Esophagus squamous epithelium (tissue), 5 donors: ENCODE measurements at places on chromosomes 1 and 21.

DNA sequence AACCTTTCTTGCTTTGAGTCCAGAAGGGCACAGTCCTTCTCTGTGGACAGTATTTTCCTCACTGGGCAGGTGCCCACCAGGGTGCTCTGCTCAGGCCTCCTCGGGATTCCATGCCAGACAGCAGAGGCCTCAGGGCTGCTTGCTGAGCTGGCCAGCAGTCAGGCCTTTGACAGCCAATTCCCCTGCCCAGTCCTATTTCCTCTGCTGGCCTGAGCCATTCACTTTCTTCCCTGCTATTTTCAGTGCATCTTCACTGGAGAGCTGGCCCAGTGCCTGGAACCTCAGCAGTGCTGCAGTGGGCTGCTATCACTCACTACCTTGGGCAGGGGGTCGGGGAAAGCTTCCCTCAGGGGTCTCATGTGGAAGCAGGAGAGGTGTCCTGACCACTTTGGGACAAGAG, 33.2 kb downstream of the KCNA10 start:
- H3K36me3 ChIP-seq = no peaks in the 10 kb centered on the region
- DNase-seq = no peak
- no peak overlapping the region for H3K27ac ChIP-seq
- H3K27me3 ChIP-seq = no peaks in the 10 kb centered on the region
- no peaks in the 10 kb centered on the region for H3K4me1 ChIP-seq

DNA sequence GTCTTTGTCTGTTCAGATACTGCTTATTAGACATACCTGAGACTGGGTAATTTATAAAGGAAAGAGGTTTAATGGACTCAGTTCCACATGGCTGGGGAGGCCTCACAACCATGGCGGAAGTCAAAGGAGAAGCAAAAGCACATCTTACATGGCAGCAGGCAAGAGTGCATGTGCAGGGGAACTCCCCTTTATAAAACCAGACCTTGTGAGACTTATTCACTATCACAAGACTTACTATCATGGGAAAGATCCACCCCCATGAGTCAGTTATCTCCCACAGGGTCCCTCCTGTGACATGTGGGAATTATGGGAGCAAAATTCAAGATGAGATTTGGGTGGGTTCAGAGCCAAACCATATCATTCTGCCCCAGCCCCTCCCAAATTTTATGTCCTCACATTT, 7.1 kb upstream of the PSMA5 start:
- H3K27ac ChIP-seq = no peak overlapping the region
- H3K27me3 ChIP-seq = no peaks in the 10 kb centered on the region
- H3K4me3 ChIP-seq = no peak overlapping the region
- H3K4me1 ChIP-seq = no peaks in the 10 kb centered on the region
- no peaks in the 10 kb centered on the region for H3K36me3 ChIP-seq

GRCh38 chr1:175563236-175563895, 180.0 kb downstream of the TNR start:
- no peaks in the 10 kb centered on the region for H3K27me3 ChIP-seq
- H3K36me3 ChIP-seq = no peaks in the 10 kb centered on the region
- H3K27ac ChIP-seq = no peak overlapping the region
- DNase-seq = no peak
- H3K4me3 ChIP-seq = no peak overlapping the region

- no peak overlapping the region for H3K27ac ChIP-seq
- H3K36me3 ChIP-seq = no peaks in the 10 kb centered on the region
- no peaks in the 10 kb centered on the region for H3K4me1 ChIP-seq
These were observed 45.8 kb upstream of the RCC2 start for GRCh38 chr1:17485281-17485680.

DNA sequence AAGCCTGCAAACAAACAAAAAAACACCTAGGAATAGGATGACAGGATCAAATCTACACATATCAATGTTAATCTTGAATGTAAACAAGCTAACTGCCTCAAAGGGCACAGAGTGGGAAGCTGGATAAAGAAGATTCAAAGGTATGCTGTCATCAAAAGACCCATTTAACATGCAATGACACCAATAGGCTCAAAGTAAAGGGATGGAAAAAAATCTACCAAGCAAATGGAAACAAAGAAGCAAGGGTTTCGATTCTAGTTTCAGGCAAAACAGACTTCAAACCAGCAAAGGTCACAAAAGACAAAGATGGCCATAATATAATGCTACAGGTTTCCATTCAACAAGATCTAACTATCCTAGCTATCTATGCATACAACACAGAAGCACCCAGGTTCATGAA, 16.2 kb upstream of the OR2T10 start:
- H3K4me1 ChIP-seq = no peaks in the 10 kb centered on the region
- no peaks in the 10 kb centered on the region for H3K36me3 ChIP-seq
- H3K4me3 ChIP-seq = no peak overlapping the region
- H3K27ac ChIP-seq = no peak overlapping the region

DNA sequence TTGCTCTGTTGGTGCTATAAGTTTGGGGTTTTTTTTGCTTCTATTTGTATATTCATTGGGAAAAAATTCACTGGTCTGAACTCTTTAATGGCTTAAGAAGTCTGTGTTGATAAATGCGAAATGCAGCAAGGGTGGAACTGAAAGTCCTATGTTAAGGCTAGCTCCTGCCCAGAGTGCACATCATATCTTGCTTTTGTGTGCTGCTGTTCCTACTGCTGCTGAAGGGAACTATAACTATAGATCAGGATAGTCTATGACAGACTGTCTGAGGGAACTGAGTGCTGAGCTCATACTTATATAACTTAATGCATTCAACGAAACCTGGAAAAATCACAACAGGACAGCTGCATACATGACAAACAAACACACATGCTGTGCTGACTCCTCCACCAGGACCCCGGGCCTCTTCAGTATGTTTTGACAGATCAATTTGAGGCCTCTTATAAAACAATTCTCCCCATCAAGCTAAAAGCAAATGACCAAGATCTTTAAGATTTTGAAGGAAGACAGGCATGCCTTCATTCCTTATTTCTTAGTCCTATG, 1031.5 kb upstream of the ADGRL2 start:
- H3K36me3 ChIP-seq = no peaks in the 10 kb centered on the region
- no peak overlapping the region for H3K27ac ChIP-seq
- H3K4me1 ChIP-seq = no peaks in the 10 kb centered on the region

DNA sequence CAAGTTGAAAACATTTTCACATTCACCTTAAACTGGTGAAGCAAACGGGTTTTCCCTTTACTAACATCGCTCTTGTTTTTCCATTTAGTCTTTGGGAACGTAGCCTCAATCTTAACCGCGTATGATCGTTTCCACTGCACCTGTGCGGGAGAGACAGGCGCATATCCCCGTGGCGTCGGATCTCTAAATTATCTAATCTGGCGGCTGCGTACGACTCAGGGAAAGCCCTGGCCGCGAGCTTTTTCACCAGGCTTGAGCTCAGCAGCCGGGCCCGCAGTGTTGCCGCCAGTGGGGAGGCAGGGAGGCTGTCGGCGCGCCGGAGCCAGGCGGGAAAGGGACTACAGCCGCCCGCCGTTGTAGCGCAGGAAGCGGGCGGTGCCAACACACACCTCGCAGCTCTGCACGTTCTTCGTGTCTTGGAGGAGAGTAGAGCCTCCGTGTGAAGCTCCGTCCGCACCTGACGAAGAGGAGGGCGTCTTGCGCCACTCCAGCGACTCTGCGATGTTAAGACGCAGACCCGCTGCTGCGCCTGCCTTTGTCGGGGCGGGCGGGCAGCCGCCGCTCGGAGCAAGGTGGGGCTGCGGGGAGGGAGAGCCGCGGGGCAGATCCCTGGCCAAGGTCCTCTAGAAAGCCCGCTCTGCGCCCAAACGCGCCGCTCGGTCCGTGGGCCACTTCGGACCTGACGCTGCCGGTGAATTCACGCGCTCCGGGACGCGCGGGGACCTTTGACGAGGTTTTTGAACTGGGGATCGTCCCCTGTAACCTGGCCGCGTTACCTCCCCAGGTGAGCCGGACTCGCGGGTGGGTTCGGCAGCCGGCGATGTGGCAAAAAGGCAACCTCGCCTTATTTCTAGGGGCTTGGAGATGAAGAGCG, 18.5 kb upstream of the TBX15 start:
- H3K36me3 ChIP-seq = no peaks in the 10 kb centered on the region
- no peak overlapping the region for H3K27ac ChIP-seq
- no peak for DNase-seq
- peaks cover 46% of the 10 kb centered on the region for H3K4me1 ChIP-seq
- peaks cover 33% of the 10 kb centered on the region for H3K27me3 ChIP-seq

DNA sequence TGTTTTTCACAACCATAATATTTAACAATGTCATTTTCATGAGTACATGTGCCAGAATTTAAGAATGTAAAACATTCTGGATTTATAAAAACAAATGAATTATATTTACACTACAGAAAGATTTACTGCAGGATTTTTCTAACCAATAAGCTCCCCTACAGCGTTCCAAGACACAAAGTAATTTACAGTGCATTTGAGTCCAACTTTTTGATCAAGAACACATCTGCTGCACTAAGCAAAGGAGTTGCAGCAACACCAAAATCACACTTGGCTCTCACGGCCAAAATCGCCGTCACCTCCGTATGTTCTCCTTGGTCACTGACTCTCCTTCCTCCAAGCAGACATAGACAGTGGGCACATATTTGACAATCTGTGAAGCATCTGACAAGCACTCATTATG, 7.7 kb downstream of the VPS26C start:
- H3K36me3 ChIP-seq = no peaks in the 10 kb centered on the region
- no peaks in the 10 kb centered on the region for H3K27me3 ChIP-seq
- H3K27ac ChIP-seq = peak overlapping the region; percentile 86
- no peak for DNase-seq
- H3K4me1 ChIP-seq = peaks cover 22% of the 10 kb centered on the region

DNA sequence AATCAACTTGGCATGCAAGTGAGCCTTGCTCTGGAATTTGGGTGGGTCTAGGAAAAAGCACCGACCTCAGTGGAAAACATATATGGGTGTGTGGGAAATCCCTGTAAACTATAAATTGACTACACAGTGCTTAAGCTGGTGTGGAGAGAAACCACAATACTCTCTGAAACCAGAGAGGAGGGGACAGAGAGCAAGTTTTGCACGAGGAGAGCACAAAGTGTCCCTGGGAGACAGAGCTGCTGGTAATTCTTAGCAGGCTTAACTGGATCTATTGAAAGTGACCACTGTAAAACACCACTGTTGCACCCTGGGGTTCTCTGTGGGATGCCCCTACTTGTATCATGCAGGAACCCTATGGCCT, 12.8 kb downstream of the KCNJ15 start:
- no peaks in the 10 kb centered on the region for H3K27me3 ChIP-seq
- H3K27ac ChIP-seq = peak overlapping the region; percentile 83
- no peak for DNase-seq
- H3K4me1 ChIP-seq = peaks cover 36% of the 10 kb centered on the region
- no peak overlapping the region for H3K4me3 ChIP-seq

GRCh38 chr1:27361553-27361952, 5.2 kb downstream of the MAP3K6 start:
- no peak for DNase-seq
- no peak overlapping the region for H3K27ac ChIP-seq
- peaks cover 73% of the 10 kb centered on the region for H3K36me3 ChIP-seq
- no peaks in the 10 kb centered on the region for H3K27me3 ChIP-seq

GRCh38 chr1:43481491-43481890, 27.8 kb upstream of the HYI start:
- no peaks in the 10 kb centered on the region for H3K4me1 ChIP-seq
- no peaks in the 10 kb centered on the region for H3K27me3 ChIP-seq
- no peak overlapping the region for H3K27ac ChIP-seq
- no peaks in the 10 kb centered on the region for H3K36me3 ChIP-seq
- DNase-seq = no peak
- no peak overlapping the region for H3K4me3 ChIP-seq

GRCh38 chr1:154779551-154780189, 90.4 kb downstream of the KCNN3 start:
- peaks cover 14% of the 10 kb centered on the region for H3K4me1 ChIP-seq
- no peaks in the 10 kb centered on the region for H3K36me3 ChIP-seq
- H3K27me3 ChIP-seq = no peaks in the 10 kb centered on the region
- H3K27ac ChIP-seq = no peak overlapping the region
- H3K4me3 ChIP-seq = no peak overlapping the region

- no peak overlapping the region for H3K27ac ChIP-seq
- no peak overlapping the region for H3K4me3 ChIP-seq
- H3K36me3 ChIP-seq = no peaks in the 10 kb centered on the region
- no peak for DNase-seq
- no peaks in the 10 kb centered on the region for H3K27me3 ChIP-seq
These were observed 5.5 kb downstream of the THEM5 start for GRCh38 chr1:151847867-151848596.

DNA sequence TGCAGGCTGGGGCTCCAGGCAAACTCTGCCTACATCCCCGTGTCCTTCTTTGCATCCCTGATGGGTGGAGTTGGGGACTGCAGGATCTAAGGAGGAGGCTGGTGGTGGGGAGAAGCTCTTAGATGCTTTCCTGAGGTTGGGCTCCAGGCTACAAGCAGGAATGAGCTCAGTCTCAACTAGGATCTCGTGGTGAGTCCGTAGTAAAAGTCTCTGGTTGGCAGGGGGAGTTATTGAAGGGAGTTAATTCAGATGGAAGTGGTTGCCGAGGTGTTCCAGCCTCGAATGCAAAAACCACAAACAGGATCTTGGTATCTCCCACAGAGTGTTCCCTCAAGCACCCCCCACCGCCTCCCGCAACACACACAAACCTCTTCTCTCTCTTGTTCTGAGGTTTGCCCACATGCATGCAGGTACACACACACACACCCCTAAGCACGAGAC, 35.0 kb downstream of the TMCC2 start:
- no peaks in the 10 kb centered on the region for H3K27me3 ChIP-seq
- H3K27ac ChIP-seq = no peak overlapping the region
- peaks cover 52% of the 10 kb centered on the region for H3K4me1 ChIP-seq

- H3K4me1 ChIP-seq = no peaks in the 10 kb centered on the region
- DNase-seq = no peak
- no peaks in the 10 kb centered on the region for H3K27me3 ChIP-seq
- no peak overlapping the region for H3K4me3 ChIP-seq
- H3K36me3 ChIP-seq = no peaks in the 10 kb centered on the region
- no peak overlapping the region for H3K27ac ChIP-seq
These were observed 38.2 kb downstream of the JUN start for GRCh38 chr1:58745666-58746065.

DNA sequence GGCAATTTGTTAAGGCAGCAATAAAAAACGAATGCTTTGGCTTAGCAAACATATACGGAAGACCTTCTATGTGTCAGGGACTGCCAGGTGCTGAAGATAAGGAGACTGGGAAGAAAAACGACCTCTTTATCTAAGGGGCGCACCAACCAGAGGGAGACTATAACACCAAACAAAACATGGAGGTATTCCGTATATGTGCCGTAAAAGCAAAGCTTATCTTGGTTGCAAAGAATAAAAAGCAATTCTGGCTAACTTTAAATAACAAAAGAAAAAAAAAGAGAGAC, 167.1 kb upstream of the KCNJ15 start:
- no peaks in the 10 kb centered on the region for H3K36me3 ChIP-seq
- no peak overlapping the region for H3K4me3 ChIP-seq
- no peak for DNase-seq
- no peak overlapping the region for H3K27ac ChIP-seq
